Femur (tissue), 1 donor: ENCODE measurements at places on chromosomes 7 and 10.

DNA sequence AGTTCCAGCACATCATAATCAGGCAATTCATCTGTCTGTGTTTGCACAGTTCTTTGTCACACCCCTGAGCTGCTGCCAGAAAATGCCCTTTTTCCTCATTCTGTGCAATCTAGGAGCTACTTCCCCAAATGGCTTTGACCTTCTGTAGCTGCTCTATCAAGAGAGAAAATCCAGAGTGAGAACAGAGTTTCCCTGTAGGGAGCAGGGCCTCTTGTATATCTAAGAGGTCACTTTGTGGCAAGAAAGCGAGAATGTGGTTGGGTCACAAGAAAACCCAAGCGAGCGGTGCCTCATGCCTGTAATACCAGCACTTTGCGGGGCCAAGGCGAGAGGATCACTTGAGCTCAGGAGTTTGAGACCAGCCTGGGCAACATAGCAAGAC, 24.3 kb downstream of the SLC29A3 start:
- peak; percentile 64 for DNase-seq

DNA sequence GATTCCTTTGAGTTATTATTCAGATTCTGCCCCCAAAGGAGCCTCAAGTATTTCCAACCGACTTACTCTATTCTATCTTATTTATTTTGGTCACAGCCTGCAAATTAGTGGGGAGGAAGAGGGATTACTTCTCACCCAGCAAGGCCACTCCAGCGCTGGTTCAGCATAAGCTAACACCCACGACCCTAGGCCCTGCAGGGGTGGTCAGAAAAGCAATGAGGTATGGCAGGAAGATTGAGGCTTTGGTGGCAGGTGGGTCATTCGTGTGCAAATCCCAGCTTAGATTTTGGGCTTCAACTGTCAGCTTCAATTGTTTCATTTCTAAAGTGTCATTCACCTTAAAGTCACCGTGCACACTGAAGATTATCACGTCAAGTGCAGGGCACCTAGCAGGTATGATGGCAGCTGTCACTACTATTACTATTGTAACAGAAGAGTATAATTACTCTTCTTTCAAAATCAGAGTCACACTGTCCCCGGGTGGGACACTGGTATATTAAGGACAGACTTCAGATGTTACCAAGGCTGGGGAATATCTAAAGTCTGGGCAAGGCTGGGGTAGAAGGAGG, 48.8 kb upstream of the OPTN start:
- no peak for DNase-seq

DNA sequence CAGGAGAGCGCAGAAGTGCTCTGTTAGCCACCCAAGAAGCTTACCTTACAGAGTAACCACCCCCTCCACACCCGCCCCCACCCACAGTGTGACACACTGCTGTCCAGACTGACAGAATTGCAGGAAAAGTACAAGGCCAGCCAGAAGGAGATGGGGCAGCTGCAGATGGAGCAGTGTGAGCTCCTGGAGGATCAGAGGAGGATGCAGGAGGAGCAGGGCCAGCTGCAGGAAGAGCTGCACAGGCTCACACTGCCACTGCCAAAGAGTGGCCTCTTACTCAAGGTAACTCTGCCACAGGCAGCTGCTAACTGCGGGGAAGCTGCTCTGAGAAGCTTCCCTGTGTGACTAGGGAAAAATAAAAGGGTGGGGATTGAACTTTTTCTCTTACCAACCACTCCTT, 17.6 kb downstream of the CCDC136 start:
- no peak for DNase-seq

DNA sequence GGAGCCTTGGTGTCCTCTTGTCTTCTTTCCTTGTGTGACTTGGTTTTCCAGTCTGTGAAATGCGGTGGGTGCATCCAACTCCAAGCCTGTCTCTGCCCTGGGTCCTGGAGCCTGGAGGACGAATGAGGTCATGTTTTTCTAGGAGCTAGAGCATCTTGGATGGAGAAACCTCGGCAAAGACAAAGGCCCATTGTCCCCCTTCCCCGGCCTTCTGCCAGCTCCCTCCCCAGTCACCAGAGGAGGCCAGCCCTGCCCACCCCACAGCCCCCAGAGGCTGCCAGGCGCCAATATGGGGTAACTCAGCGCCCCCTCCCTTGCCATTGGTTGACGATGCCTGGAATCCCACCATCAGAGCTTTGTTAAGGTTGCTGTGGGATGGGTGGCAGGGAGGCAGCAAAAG, 40.4 kb downstream of the KCTD7 start:
- DNase-seq: no peak

GRCh38 chr7:22066522-22066921, 120.8 kb upstream of the CDCA7L start:
- no peak for DNase-seq

GRCh38 chr10:50850578-50851230, 34.7 kb downstream of the A1CF start:
- DNase-seq: no peak

DNA sequence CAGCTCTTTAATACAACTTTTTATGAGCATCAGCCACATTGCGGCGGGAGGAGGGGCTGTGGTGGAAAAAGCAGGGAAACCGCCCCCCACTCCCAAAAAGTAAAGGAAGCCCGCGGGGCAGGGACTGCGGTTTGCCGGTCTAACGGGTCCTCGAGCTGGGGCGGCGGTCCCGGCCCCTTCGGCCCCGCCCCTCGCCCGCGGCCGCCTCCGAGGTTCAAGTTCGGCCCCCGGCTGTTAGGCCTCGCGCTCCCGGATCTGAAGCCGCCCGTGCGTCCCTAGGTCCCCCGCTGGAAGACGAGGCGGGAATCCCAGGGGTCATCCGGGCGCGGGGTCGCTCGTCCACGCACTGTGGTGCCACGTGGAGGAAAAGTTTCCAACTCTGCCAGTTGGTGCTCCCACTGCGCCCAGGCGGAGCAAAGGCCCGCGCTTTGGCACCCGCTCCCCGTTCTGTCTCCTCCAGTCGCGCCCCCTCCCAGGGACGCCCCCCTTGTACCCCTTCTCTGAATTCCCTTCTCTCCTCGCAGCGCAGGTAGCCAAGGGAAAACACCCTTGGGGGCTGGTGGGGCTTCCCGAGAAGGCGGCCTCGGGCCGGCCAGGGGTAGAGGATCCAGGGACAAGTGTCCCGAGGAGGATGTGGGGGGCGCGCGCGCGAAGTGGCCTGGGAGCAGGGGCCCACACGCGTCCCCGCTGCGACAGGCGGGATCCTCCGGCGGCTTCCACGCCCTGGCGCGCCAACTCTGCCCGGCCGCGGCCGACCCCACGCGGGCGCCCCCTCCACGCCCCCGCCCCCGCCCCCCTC, 798 bp upstream of the AUTS2 start:
- DNase-seq: peak; percentile 72

GRCh38 chr7:140631602-140632001, 9.0 kb downstream of the DENND2A start:
- DNase-seq: no peak

GRCh38 chr7:151472644-151473380, 32.9 kb upstream of the CRYGN start:
- DNase-seq: no peak

DNA sequence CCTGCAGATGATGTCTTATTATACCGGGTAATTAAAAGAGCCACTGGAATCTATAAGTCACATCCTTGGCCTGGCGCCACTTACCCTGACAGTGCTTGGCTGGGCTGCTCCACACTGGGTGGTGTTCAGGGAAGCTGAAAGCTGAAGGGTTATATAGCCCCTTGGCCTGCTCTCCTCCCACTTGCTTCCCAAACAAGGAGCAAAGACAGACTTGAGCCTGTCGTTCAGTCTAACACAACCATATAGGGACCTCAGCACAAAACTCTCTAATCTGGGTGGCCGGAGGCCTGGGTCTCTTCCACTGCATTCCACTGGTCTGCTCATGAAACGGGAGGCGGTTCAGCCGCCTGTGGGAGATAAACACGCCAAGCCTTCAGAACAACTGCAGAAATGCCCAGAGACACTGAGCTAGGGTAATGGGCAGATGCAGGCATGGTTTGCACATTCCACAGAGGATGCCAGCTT, at the start of gene ACTA2:
Gene ACTA2, minus strand, starts transcription at position 127 of the 465 bp plus-strand sequence. CDS start 3,843 bp downstream, outside the sequence.
- DNase-seq: peak; percentile 79

DNA sequence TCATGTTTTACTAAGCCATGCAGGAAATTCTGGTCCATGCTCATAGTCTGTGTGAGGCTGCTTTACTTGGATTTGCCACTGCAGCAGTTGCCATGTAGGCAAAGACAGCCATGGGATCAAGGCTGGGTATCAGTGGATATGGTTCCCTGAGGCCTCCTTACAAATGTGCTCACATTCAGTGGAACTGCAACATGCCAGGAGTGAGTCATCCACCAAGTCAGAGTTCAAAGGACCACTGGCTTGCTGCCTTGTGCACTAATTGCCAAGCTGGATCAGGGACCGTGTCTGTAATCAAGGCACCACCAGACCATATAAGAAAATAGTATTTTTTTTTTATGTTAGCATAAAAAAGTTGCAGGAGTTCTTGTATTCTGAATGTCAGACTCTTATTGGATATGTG, 101.0 kb downstream of the CDCA7L start:
- DNase-seq: no peak

DNA sequence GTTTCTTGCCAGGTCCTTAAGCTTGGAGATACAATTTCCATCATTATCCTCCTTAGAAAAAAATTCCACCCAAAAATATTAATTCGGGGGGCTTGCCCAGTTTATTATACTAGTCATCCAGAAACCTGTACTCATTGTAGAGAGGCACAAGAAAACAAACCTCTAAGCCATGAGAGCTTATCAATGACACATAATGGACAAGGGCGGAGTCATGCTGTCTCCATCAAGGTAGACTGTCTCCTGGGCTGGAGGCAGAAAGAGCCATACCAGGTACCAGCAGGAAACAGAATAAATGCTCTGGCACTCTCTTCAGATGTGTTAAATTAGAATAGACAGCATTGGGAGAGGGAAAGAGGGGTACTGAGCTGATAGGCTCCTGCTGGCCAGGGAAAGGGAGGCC, 69.8 kb upstream of the GSDME start:
- DNase-seq: no peak

- no peak for DNase-seq
Observed at GRCh38 chr7:157412491-157413180, 75.8 kb downstream of the DNAJB6 start.

DNA sequence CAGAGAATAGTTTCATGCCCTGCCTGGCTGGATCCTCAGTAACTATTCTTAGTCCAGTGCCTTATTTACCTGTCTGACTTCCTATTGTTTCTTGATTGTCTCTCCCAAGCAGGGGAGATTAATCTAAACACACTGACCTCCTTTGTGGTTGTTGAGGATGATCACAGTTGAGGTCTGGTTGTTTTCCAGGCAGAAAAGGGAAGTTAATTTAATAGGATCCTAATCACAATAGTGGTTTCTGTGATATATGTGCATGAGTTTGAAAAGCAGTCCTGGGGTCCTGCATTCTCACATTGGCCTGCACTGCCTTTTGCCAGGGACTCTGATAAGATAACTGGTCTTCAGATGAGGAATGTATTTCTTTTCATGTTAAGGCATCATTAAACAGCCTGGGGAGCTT, 130.1 kb downstream of the SND1 start:
- no peak for DNase-seq

DNA sequence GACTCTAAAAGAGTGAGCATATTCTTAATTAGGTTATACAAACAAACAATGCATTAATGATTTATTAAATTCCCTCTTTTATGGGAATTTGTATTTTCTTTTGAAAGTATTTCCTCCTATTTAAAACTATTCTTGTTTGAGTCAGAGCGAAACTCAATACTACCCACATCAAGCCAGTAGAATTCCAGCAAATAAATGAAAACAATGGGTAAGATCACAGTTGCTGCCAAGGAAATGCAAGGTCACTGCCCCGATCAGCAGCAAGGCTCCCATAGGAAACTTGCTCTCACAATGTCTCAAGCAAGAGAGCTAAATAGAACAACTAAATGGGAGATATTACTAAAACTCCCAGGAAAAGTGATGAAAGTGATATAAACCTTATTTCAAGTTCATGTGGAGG, 206.3 kb downstream of the THSD7A start:
- DNase-seq: no peak

- no peak for DNase-seq
Observed at GRCh38 chr7:151400626-151401315, 9.1 kb downstream of the WDR86 start.

DNA sequence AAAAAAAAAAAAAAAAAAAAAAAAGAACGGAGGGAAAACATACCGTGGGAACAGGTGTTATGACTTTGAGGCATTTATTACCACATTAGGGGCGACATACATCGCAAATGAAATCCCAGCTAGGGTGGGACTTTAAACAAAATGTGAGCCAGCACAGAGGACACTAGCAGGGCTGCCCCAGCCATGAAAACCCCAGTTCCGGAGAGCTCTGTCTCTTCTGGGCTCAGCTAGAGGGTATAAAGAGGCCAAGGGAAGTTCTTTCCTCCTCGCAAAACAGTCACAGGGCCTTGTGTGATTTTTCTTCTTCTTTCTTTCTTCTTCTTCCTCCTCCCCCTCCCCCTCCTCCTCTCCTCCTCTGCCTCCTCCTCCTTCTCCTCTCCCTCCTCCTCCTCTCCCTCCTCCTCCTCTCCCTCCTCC, 59.9 kb upstream of the ECHDC3 start:
- DNase-seq: no peak

DNA sequence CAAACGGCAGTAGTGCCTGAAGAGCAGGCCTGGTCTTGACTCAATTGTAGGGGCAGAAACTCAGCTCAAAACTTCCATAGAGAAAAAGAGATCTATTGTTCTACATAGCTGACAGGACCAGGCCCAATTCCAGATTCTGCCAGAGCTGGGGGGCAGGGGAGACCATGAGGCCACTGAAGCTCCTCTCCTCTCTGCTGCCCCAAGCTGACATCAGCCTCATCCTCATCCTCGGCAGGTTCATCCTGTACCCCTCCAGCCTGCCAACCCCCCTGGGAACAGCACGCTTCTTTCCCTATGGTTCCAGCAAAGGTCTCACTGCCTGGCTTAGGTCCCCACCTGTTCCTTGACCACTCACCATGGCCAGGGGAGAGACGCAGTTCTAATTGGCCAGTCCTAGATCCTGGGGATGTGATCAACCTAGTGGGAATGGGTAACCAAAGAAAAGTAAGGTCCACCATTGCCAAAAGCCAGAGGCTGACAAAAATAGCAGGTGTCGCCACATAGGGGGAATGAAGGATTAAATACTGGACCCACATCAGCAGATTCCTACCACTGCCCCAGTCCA, 42.9 kb downstream of the CCDC3 start:
- DNase-seq: no peak

- no peak for DNase-seq
Observed at GRCh38 chr10:94889123-94889522, 49.3 kb upstream of the CYP2C9 start.

- DNase-seq: peak; percentile 74
Observed at GRCh38 chr7:33903791-33904680, 1.3 kb upstream of the BMPER start.

DNA sequence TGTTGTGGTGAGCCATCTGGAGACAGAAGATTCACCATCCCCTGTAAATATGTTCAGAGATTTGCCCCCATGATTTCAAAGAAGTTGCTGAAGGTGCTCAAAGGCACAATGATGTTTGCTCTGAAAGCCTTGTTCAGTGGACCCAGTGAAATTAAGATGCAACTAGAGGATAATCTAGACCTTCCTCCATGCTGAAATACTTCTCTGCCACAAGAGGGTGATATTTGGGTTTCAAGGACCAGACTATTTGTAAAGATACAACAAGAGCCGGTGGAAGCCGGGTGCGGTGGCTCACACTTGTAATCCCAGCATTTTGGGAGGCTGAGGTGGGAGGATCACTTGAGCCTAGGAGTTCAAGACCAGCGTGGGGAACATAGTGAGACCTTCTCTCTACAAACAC, 13.5 kb upstream of the MSRB2 start:
- no peak for DNase-seq
